ENCODE measurements at places on chromosomes 3 and 15.

GRCh38 chr3:191345334-191345733 is 15.0 kb upstream of the UTS2B start:
- DNase-seq, result peak; percentile 38

DNA sequence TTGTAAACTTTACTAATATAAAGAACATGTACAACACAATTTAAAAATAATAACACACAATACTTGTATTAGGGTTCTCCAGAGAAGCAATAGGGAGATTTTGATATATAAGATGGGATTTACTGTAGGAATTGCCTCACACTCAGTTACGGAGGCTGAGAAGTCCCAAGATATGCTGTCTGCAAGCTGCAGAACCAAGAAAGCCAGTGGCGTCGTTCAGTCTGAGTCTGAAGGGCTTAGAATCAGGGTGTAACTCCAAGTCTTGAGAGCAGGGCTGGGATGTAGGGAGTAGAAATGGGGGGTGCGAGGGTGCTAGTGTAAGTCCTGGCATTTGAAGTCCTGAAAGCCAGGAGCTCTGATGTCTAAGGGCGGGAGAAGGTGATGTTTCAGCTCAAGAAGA is 206.6 kb upstream of the HES1 start:
- no peak for DNase-seq

GRCh38 chr15:86201313-86202008 is 121.8 kb downstream of the AGBL1 start:
- DNase-seq, result no peak

- no peak for DNase-seq
Measured at GRCh38 chr15:28124841-28125240, 25.7 kb upstream of the OCA2 start.

DNA sequence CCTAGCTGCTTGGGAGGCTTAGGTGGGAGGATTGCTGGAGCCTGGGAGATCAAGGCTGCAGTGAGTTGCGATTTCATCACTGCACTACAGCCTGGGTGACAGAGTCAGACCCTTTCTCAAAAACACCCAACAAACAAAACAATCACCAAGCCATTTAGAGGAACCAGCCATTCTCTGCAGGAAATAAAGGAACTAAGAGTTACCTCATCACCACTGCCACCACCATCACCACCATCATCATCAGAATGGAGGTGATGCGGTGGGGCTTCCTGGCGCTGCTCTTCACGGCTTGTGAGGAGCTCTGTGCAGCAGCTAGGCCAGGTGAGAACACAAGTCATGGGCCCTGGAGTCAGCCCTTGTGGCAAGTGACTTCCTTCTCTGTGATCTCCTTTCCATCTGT is 37.7 kb upstream of the KLHL25 start:
- no peak for DNase-seq

All from fibroblast of upper back skin (primary cell).